ENCODE measurements at places on chromosomes 3 and 15.

DNA sequence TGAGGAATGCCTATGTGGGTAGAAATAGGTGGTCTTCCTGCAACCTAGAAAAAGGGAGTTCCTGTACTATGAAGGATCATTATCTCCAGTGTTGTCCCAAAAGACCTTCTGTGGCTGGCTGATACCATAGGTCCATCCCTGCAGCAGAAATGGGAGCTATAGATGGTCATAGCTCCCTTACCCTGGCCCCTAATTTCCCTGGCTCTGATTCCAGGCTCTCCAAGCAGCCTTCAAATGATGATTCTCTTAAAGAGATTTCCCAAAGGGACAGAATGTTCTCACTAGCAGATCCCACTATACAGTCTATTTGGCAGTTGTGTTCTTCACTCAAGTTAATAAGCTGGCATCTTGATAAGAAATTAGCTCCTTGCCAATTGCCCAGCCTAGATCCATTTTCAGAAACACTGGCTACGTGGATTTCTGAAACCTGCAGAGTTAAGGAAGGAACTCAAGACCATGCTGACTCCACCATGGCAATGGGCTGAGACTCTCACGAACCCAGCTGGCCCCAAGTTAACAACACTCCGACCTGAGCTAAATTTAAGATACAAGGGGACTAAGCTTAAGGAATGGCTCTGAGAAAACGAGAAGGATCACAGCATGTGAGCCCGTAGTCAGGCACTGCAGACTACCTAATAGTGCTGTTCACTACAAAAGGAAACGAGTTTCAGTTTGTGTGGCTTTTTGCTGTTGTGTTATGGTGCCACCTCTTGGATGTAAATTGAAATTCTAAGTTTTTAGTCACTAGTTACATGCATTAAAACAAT is 11.4 kb downstream of the C15orf40 start:
- peak; percentile 30 for DNase-seq

DNA sequence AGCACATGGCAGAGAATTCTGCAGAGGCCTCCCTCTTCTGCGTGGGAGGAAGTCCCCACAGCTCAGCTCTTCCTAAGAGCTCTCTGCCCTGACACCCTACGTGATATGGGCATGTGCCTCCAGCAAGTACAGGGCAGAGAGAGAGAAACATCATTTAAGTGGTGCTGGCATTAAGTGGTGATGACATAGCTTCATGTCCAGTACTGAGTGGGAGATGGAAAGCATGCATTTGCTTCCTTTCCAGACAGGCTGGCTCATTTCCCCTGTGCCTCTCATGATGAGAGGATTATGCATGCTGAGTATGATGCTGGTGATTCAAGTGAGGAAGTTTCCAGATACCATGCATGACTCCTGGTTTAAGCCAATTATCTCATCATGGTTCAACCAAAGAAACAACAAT is 26.9 kb downstream of the BFSP2 start:
- no peak for DNase-seq

DNA sequence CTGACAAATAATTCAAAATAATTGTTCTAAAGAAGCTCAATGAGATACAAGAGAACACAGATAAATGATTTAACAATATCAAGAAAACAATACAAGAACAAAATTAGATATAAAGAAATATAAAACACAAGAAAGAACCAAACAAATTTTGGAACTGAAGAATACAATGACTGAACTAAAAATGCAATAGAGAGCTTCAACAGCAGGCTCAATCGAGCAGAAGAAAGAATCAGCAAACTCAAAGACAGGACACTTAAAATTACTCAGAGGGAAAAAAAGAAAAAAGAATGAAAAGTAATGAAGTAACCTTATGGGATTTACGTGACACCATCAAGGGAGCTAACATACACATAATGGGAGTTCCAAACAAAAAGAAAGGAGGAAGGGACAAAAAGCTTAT is 32.1 kb downstream of the CCDC54 start:
- no peak for DNase-seq

- DNase-seq = no peak
Observed at GRCh38 chr15:88975891-88976290, 62.7 kb upstream of the MFGE8 start.

Measured in adrenal gland (tissue), 19 donors.